Hepatocyte (in vitro differentiated cells): ENCODE measurements at places on chromosomes 16 and 17. TPM values are rescaled to one million over a fixed set of nuclear protein-coding genes. Genes with fewer than 3 reads are reported as not detected.

DNA sequence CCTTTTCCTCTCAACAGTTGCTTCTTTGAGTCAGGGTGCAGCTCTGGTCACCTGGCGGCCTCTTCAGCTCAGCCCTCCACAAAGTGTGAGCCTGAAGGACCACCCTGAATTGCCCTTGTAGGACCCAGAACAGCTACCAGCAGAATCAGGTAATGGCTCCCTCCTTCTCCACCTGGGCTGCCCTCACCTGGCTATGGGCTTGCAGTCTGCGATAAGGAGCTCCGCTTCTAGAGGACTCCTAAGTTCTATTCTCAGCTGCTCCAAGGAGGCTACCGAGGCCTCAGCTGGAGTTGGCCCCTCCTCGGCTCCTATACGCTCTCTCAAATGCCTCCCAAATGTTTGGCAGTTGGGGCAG lies 13.4 kb downstream of the SMIM5 start:
- H3K4me3 ChIP-seq: no peak overlapping the region
- DNase-seq: no peak
- H3K27ac ChIP-seq: peak overlapping the region; percentile 100
- H3K4me1 ChIP-seq: peaks cover 31% of the 10 kb centered on the region

DNA sequence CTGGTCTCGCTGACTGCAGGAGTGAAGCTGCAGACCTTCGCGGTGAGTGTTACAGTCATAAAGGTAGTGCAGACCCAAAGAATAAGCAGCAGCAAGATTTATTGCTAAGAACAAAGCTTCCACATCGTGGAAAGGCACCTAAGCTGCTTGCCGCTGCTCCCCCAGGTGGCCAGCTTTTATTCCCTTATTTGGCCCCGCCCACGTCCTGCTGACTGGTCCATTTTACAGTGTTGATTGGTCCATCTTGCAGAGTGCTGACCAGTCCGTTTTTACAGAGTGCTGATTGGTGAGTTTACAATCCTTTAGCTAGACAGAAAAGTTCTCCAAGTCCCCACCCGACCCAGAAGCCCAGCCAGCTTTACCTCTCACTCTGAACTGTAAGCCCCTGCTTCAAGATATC lies 227.8 kb downstream of the ABCC12 start:
- no peaks in the 10 kb centered on the region for H3K27me3 ChIP-seq
- no peaks in the 10 kb centered on the region for H3K36me3 ChIP-seq
- H3K27ac ChIP-seq: no peak overlapping the region
- DNase-seq: no peak
- H3K4me1 ChIP-seq: no peaks in the 10 kb centered on the region

IGF2BP1 gene
- total RNA-seq: 42.9 and 50.0 TPM in 2 replicates

NUFIP2 gene
- total RNA-seq: 41.9 and 47.8 TPM in 2 replicates

ATP1B2 gene
- 0.04 and 0.23 TPM in 2 replicates for total RNA-seq
